ENCODE measurements at places on chromosomes 2 and 18.

- DNase-seq, result no peak
These were observed 20.5 kb downstream of the UBE2F start for GRCh38 chr2:237987268-237987667.

DNA sequence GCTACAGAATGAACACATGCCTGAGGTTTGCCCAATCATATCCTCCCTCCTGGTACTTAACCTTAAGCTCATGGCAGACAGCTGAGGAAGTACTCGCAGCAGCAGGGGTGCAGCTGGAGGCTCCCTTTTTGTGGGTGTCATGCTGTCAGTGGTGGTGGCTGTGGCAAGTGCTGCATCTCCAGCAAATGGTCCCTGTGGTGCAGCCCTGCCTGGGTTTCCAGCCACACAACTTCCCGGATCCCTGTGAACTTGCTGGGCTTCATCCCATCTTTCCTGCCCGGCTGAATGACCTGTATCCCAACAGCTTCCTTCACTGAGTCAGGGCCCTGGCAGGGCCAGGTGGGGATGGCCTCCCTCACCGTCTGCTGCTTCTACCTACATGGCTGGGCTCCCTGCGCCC lies 5.0 kb downstream of the TMEM185B start:
- no peak for DNase-seq

- no peak for DNase-seq
These were observed 40.8 kb upstream of the FRZB start for GRCh38 chr2:182907081-182907830.

- no peak for DNase-seq
These were observed 98.8 kb upstream of the ZNF516 start for GRCh38 chr18:76593843-76594242.

DNA sequence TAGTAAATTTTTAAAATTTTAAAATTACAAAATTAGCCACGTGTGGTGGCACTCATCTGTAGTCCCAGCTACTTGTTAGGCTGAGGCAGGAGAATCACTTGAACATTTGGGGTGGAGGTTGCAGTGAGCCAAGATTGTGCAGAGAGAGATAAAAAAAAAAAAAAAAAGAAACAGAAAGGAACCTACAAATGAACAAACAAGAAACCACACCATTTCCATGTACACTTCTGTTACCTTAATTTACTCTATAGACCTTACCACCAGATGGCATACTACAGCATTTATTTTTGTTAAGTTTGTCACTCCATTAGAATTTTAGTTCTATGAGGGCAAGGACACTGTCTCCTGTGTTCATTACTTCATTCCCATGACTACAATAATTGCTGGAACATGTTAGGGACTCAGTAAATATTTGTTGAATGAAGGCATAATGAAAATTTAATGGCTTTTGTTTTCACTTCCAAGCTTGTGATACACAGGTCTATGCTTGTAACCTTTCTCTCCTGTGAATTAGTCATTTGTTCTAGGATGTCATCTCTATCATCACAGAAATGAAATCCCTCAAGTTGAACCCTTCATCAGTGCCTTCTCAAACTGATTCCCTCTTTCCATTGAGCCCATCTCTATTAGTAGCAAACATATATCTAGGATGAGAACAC lies 76.0 kb downstream of the ARHGAP15 start:
- no peak for DNase-seq

DNA sequence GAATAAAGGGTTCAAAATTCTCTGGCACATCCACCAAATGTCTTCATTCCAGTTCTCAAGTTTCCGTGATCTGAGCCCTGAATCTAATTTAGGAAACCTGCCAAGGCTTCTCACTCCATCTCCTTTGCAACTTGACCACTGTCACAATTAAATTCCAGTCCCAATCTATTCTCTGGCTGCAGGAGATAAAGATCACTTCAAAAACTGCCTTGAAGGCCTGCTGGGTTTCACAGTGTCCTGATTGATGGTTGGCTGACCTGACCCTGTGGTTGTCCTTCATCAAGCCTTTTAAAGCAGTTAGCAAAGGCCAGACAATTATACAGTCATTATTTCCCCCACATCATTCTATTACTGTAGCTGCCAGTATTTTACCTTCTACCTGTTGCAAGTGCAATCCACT lies 60.3 kb upstream of the DNAJC10 start:
- DNase-seq, result no peak

- DNase-seq, result no peak
These were observed 99.3 kb downstream of the SPTBN1 start for GRCh38 chr2:54555318-54555837.

DNA sequence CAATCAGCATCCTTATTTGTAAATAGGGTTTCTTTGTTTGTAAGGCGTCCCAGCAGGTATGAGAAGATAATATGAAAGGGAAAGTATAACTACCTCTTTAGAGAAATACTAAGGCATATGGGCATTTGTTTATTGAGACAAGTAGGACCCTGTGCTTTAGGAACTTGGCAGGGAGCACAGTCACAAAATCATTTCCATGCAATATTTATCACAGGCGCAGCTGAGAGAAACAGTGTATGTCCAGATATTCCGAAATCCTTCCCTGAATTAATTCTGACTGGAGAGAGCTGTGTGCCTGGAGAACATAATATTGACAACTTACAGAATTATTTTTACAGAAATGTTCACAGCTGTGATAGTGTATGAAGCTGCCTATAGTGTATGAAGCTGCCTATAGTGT lies 416.7 kb downstream of the THSD7B start:
- DNase-seq, result no peak

GRCh38 chr2:74438248-74438647 lies 3.5 kb downstream of the RTKN start:
- no peak for DNase-seq

DNA sequence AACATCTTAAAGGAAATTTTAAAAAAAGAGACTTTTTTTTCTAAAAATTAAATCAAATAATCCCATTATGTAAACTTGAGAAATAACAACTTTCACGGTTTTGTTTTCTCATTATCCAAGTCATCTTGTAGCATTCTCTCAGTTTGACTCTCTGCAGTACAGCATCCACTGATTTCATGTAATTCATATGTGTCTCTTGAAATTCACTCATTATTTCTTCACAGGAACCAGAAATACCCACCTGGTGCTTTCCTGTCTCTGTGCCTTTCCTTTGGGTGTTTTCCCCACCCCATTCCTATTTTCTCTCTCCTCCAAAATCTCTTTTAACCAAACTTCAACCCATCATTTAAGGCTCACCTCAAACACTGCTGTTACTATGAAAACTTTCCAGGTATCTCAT lies 116.1 kb upstream of the STK17B start:
- no peak for DNase-seq

DNA sequence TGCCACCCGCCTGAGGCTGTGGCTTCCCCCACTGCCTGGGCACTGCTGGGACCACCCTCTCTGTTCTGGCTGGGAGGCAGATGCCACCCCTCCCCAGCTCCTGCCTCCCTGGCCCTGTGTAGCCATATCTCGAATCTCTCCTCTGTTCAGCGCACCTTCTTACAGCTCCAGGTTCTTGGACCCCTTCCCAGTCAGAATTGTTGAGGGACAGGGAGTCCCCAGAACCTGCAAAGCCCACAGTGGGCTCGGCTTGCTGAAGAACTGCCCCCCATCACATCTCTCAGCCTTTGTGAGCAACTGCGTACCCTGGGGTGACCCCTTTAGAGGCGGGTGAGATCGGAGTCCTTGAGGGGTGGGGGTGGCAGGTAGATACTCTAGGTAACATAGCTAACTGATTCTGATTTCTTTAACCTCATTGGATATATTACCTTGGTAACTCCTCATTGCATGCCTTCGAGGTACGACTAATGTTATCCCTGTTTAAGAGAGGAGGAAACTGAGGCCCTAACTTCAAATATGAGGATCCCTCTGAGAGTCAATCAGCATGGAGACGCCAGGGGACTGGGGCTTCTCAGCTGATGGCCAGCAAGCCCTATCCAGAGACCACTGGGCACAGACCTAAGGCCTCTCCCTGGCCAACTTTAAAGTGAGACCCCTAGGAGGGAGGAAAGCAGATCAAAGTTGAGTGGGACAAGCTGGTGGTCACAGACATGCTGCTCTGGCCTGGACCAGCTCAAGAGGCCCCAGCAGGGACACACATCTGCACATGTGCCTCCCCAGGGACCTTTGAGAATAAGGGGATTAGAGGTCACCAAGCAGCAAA lies 101.3 kb downstream of the CAPN13 start:
- no peak for DNase-seq

DNA sequence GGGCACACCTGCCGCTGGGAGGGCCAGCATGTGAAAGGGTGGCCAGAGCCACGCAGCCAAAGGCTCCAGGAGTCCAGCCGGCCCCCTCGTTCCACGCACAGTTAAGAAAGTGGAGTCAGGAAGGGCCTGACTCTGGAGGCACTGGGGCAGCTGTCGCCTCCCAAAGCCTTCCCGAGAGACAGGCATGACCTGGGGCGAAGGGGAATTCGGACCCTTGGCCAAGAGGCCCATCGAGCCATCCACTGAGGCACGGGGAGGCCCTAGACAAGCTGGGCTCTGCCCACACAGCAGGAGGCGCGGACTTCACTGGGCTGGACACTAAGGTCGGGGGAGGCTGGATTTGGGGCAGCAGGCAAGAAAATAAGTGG lies 38.5 kb upstream of the SNED1 start:
- DNase-seq, result no peak

GRCh38 chr2:80499095-80499494 lies 194.5 kb upstream of the LRRTM1 start:
- no peak for DNase-seq

GRCh38 chr2:195961873-195962272 lies 106.8 kb downstream of the DNAH7 start:
- DNase-seq, result no peak

GRCh38 chr2:111209045-111209514 lies 88.4 kb downstream of the BCL2L11 start:
- DNase-seq, result no peak

GRCh38 chr18:68735483-68736343 lies 20.8 kb upstream of the TMX3 start:
- DNase-seq, result no peak

GRCh38 chr2:98577313-98577712 lies 31.0 kb downstream of the COA5 start:
- no peak for DNase-seq

DNA sequence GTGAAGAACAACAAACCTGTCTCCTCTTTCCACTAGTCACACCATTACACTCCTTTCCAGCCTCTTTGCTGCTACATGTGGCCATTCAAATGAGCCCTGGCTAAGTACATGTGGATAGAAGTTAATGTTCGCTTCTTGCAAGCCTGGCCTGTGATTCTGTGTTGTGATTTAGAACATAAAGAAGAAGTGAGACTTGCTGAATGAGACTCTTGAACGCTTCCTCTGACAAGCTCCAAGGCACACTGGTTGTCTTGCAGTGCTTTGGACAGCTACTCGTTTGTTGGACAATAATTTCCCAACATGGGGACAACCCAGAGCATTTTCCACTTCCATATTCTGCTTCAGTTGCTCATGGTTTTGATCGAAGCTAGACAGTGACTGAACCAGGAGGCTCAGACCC lies 57.3 kb downstream of the CCDC74A start:
- DNase-seq, result no peak

DNA sequence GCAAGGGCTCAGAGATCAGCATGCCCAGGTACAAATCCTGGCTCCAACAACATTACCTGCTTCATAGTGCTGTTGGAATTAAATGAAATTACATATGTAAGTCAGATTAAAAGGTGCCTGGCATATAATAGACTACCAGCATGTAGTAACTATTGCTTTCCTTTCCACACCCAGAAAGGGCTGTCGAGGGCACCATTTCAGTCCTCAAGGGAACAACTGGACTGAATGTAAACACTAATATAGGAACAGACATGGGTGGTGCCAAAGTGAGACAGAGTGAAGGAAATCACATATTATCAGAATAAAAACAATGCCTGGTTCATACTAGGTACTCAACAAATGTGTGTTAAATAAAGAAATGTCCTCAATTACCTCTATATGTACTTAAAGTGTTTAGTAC lies 43.3 kb downstream of the FAP start:
- DNase-seq, result no peak

- DNase-seq, result no peak
These were observed 79.9 kb downstream of the MYO5B start for GRCh38 chr18:50115095-50115494.

GRCh38 chr2:143344780-143345179 lies 215.6 kb downstream of the ARHGAP15 start:
- no peak for DNase-seq

DNA sequence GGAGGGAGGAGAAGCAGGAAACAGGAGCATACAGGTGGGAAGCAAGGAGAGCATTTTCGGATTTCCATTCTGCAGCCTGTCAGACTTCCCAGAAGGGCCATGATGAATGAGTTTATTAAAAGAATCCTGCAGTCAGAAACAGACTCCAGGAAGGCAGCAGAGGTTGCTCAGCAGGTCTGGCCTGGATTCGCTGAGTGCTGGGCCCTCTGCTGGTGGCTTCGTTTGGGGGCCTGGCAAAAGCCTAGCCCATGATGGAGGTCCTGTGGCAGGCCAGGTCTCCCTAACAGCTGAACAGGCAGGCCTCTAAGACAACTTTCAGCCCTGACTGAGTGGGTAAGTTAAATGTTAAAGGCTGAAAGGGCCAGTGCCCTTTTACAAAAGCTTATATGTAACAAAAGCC lies 108.2 kb upstream of the CAPN13 start:
- no peak for DNase-seq

DNA sequence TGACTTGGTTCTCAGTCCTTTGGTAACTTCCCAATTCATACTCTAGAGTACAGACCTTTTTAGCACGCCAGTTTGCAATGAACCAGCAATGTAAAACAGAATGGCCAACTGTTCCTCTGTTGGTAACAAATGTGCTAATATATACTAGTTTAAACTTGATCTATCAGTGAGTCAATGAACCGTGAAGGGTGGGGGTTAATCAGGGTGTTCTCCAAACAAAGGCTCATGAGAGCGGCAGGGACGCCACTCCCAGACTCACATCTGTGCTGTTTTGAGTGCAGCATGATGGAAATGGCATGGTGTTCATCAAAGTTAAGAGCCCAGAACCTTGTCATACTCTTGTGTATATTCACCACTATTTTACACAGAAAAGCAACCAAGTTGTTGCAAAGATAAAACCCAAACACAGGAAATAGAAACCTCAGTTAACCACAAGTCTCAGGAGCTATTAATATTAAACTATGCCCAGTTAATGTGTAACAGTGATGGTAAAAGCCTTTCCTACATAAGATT lies 70.3 kb downstream of the CERKL start:
- DNase-seq, result no peak

DNA sequence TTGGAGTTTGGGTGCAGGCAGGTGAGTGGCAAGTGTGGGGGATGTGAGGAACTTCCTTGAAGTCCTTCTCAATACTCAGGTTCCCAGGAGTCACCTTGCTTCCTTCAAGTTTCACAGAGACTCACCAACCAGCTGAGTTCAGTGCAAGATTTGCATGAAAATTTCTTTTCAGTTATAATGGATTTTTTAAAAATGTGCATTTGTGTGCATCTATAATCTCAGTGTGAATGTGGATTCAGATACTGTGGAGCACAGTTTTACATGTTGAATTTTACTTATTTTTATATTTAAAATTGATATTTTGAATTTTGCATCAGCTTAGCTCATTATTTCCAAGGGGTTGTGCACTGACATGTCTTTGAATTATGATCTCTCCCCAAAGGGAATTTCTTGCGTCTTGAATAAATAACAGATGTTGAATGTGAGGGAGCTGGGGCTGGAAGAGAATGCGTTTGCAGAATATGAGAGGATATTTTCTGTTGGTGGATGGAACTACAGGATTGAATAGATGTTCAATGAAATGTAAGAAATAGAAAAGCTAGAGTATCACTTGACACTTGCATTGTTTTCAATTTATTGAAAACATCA lies 184.3 kb downstream of the RPRM start:
- DNase-seq, result no peak

- no peak for DNase-seq
These were observed 308.3 kb downstream of the TSN start for GRCh38 chr2:122063716-122064115.

Measured in stimulated activated CD4-positive, alpha-beta T cell treated with anti-CD3 and anti-CD28 coated beads, Interleukin-15, amount 100 ng/mL, for 1 hour (primary cell).